ENCODE measurements at places on chromosomes 4 and X.

GRCh38 chr4:48725414-48725813 is 54.7 kb downstream of the FRYL start:
- no peak for DNase-seq

- no peak for DNase-seq
Observed at GRCh38 chr4:4766564-4766963, 92.9 kb upstream of the MSX1 start.

- no peak for DNase-seq
Observed at GRCh38 chr4:81412946-81413495, 58.7 kb downstream of the RASGEF1B start.

GRCh38 chr4:23091711-23092110 is 399.0 kb downstream of the GBA3 start:
- DNase-seq = no peak

DNA sequence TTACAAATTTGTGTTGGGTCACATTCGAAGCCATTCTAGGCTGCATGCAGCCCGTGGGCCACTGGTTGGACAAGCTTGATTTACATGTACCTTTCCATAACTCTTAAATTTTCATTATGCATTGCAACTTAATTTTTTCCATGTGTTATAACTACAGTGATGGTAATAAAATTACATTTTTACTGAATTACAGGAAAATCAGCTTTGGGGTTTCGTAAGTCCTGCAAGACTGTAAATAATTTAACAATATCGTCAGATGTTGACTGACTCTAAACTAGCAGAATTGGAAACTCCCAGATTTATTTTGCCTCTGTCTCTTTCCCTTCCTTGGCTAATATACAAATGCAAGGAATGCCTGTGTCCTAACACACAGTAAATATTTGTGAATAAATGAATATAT is 88.0 kb upstream of the RAPGEF2 start:
- DNase-seq = no peak

- no peak for DNase-seq
Observed at GRCh38 chrX:121254336-121254735, 206.9 kb downstream of the GLUD2 start.

GRCh38 chr4:155535802-155536454 is 130.7 kb upstream of the GUCY1A1 start:
- DNase-seq = no peak

GRCh38 chrX:5051831-5052491 is 1176.7 kb downstream of the NLGN4X start:
- no peak for DNase-seq

DNA sequence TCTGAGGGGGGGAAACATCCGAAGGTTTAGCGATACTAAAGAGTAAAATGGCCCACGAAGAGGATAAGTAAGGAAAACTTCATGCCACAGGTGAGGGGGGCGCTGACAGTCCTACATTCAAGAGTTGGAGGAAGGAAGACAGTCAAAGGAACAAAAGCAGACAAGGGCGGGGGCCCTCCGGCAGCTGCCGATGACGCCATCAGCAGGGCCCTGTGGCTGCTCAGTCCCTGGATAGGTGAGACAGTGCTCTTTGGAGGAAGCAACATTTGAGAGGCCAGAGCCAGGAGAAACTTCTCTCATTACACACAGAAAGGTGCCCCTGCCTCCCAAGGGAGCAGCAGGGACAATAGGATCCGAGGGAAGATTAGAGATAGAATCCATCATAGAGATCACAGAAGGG is 41.5 kb downstream of the RAB40AL start:
- no peak for DNase-seq

GRCh38 chrX:82127228-82128123 is 925.6 kb downstream of the SH3BGRL start:
- DNase-seq = no peak

DNA sequence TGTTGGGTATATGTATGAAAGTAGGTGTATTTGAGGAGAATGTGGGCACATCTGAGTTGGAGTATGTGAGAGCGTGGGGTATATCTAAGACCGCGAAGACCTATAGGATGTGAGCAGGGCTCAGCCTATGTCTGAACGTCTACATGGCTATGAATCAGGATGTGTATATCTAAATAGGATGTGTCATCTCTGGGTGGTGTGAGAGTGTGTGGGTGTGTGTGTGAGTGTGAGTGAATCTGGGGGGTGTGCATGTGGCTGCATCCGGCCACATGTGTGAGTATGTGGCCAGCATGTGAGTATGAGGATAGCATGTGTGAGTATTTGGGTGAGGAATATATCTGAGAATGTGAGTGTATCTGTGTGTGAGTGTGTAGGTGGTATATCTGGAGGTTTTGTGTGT is 7.7 kb downstream of the GPR173 start:
- peak; percentile 18 for DNase-seq

Measured in ELR (cell line).